Stimulated activated CD4-positive, alpha-beta T cell treated with anti-CD3 and anti-CD28 coated beads, TNF-alpha, amount 100 ng/mL, for 1 hour (primary cell): ENCODE measurements at places on chromosomes 12 and 14.

GRCh38 chr12:12723681-12724420 lies 6.7 kb downstream of the CDKN1B start:
- DNase-seq = peak; percentile 35

- no peak for DNase-seq
Measured at GRCh38 chr12:115998119-115998633, 279.3 kb downstream of the MED13L start.

- no peak for DNase-seq
Measured at GRCh38 chr14:79475887-79476532, 735.3 kb downstream of the DIO2 start.

- no peak for DNase-seq
Measured at GRCh38 chr14:101460521-101460920, 100.8 kb upstream of the DIO3 start.

GRCh38 chr14:23639891-23640523 lies 3.8 kb downstream of the DHRS2 start:
- DNase-seq = no peak

GRCh38 chr12:29241821-29242591 lies 92.9 kb downstream of the FAR2 start:
- no peak for DNase-seq

GRCh38 chr14:94466706-94467370 lies 9.2 kb downstream of the SERPINA9 start:
- DNase-seq = no peak

- DNase-seq = no peak
Measured at GRCh38 chr12:53999559-54000115, 324 bp upstream of the HOXC9 start.

DNA sequence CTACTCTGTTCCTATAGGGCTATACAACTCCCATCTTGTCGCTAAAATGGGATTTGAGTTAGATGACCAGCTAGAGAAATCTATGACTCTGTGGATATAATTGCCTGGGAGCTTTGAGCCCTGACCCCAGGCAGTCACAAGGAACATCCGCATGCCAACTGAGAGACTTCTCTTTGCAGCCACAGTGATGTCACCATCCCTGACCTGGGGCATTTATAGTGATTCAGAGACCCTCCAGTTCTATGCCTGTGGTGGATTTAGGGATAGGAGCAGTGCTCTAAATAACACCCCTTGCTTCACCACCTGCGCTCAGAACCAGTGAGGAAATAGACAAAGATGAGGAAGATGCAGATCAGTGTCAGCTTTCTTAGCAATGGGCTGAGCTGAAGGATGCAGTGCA lies 86.2 kb downstream of the RIN3 start:
- no peak for DNase-seq

DNA sequence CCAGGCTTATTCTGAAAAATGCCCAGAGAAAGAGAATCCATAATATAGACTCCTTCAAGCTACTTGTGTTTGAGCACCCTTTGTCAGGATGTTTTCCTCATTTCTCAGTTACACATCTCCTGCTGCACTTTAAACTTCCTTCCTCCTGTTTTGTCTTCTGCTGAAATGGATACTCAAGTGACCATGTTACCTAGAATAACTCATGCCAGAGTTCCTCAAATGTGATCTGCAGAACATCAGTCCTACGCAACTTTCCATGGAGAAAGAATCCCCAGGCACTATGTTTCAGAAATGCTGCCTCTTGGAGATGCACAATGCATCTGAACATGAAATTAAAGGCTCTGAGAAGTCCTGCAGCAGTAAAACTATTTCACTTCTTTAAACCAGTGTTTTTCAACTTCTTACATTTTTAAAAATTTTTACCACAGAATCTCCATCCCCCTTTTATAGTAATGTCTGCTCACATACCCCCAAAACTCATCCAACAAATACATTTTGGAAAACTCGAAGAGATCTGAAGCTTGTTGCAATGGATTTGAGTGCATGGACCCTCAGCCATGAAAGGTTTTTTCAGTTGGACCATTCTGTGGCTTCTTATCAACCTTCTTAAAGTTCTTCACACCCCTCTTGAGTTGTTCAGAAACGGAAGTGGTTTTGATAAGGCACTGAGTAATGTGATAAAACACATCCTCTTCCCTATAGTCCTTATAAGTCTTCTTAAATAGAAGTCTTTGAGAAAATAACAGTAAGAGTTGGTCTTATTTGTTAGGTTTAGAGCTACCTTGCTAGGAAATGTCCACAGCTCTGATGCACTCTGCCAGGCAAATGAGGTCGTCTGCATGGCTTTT lies 84.5 kb upstream of the KCNA1 start:
- no peak for DNase-seq

DNA sequence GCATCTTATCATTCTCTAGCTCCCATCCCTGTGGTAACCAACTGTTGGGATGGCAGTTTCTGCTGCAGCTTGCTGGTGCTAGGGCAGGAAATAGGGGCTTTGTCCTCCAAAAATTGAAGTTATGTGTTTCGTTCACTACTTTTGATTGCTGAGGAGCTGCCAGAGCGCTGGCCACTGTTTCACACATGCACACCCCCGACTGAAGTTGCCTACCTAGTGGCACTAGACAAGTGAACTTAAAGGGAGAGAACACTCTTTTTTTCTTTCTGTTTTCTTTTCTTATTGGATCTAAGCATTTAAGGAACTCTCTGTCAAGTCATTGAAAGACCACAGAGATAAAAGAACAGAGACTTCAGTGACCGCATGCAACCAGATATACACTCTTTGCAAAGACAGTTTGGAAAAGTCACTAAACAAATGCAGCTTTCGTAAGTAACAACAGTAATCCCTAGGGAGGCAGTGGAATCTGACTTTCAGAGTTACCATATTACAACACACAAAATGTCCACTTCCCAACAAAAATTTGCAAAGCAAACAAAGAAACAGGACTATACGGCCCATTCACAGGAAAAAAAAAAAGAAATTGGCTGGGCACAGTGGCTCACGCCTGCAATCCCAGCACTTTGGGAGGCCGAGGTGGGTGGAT lies 12.0 kb downstream of the TFCP2 start:
- DNase-seq = no peak

DNA sequence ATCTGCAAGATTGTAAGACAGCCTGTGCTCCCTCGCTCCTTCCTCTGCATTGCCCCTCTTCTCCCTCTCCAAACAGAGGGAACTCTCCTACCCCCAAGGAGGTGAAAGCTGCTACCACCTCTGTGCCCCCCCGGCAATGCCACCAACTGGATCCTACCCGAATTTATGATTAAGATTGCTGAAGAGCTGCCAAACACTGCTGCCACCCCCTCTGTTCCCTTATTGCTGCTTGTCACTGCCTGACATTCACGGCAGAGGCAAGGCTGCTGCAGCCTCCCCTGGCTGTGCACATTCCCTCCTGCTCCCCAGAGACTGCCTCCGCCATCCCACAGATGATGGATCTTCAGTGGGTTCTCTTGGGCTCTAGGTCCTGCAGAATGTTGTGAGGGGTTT lies 37.4 kb downstream of the DAD1 start:
- no peak for DNase-seq

- no peak for DNase-seq
Measured at GRCh38 chr14:37114002-37114401, 58.4 kb downstream of the SLC25A21 start.

GRCh38 chr12:56205445-56205844 lies 16.2 kb upstream of the SMARCC2 start:
- DNase-seq = no peak

GRCh38 chr12:68100241-68100640 lies 59.3 kb downstream of the IFNG start:
- no peak for DNase-seq

- peak; percentile 46 for DNase-seq
Measured at GRCh38 chr14:74712499-74713394, at the start of the genes AREL1 and FCF1. Gene AREL1 (minus strand): TSS chr14:74713080. CDS start chr14:74685615, 27,465 bp downstream. Gene FCF1 (plus strand): TSS chr14:74713144. CDS start chr14:74713198, 54 bp downstream.

DNA sequence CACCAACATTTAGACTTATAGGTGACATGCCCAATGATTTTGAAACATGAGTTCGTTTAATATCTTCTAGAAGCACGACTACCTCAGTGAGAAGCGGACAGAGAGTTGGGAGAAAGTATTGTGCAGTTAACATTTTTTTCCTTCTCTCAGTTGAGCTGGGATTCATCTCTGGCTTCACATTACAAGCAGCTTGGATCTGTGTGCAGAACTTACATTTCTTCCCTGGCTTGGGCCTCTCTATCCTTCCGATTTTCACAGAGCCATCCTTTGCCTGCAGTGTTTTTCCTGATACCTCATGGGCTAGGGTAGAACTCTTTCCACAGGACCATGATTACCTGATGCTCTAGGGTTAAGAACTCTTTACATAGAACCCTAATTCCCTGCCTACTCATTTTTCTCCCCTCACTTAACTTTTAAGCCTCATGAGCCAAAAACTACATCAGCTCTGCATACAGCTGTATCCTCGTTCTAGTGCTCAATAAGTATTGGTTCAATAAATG lies 86.5 kb downstream of the FLRT2 start:
- no peak for DNase-seq

DNA sequence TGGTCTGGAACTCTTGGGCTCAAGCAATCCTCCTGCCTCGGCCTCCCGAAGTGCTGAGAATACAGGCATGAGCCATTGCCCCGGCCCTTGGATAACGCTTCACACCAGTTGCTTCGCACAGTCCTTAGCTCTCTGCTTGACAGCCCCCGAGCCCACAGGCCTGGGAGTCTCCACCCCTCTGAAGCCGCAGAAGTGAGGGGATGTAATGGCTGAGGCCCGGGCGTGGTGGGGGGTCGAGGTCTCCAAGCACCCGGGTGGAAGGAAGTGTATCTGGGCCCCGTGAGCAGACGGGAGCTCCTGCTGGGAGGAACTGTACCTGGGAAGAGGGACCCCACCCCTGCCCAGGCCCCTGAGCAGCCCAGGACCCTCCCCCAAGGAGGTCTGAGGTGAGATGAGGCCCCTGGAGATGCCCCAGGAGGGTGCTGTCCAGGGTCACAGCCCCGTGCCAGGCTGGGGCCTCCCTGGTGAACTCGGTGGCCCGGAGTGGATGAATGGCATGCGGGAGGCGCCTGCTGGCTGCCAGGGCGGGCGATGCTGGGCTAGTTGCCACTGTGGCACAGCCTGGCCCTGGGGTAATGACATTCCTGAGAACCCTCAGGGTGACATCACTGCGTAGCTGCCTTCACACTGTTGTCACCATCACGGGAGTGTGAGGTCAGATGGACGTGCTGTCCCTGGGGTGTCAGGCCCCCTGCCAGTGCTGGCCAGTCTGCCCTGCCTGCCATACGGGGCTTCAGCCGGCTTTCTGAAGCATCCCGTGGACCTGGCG lies 48.9 kb downstream of the KIF26A start:
- no peak for DNase-seq

DNA sequence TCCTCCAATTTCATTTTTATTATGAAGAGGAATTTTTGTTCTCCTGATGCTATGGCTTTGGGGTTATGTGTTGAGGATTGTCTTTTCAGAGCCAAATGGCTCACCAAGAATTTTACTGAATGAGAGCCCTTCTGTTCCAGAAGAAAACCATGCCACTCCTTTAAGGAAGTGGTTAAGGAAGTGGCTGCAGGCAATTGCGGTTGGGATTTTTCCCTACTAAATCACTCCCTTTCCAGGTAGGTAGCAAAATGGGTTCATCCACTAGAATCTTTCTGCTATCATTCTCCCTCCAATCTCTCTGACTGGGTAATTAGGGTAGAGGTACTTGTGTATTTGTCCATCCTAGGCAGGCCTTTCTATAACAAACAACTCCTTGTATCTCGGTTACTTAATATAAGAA lies 163.1 kb downstream of the TTC8 start:
- DNase-seq = no peak

GRCh38 chr14:52875707-52876106 lies 75.1 kb downstream of the FERMT2 start:
- DNase-seq = no peak

DNA sequence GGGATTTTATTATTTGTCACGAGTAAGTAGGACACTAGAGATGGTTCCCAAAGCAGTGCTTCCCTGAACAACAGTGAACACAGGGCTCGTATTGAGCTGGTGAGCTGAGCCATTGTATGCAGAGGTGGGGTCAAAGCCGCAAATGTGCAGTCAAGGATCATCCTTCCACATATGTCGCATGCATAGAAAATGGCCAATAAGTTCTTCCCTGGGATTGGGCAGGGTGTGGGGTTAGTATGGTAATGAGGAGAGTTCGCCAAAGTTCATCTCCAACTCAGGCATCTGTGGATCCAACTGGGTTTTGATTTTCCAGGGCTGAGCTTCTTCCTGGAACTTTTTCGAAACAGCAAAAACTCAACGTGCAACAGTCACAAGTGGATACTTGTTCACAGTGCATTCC lies 86.6 kb downstream of the CMKLR1 start:
- no peak for DNase-seq

GRCh38 chr12:108187831-108188230 lies 58.7 kb downstream of the WSCD2 start:
- DNase-seq = no peak

- DNase-seq = no peak
Measured at GRCh38 chr14:23608454-23608853, 27.7 kb upstream of the DHRS2 start.

GRCh38 chr12:80941916-80942315 lies 4.2 kb upstream of the LIN7A start:
- DNase-seq = no peak

DNA sequence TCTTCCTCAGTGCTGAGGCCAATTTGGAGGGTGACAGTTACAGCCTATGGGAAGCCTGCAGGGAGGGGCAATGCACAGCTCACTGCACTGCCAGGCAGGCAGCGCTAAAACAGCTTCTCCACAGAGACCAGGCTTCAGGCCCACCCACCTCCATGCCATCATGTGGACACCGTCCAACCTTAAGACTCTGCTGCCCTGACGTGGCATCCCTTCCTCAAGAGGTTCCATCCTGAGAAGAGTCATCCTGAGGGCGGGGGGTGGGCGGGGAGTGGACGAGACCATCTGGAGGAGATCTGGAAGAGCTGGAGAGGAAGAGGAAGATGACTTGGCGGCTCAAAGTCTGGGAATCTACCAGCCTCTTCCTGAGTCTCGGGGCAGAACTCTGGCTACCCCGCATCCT lies 8.4 kb upstream of the ACVRL1 start:
- DNase-seq = no peak

GRCh38 chr12:53496752-53497032 lies 2.6 kb downstream of the MAP3K12 start:
- DNase-seq = no peak

GRCh38 chr14:54549862-54550261 lies 17.1 kb upstream of the SAMD4A start:
- DNase-seq = no peak

DNA sequence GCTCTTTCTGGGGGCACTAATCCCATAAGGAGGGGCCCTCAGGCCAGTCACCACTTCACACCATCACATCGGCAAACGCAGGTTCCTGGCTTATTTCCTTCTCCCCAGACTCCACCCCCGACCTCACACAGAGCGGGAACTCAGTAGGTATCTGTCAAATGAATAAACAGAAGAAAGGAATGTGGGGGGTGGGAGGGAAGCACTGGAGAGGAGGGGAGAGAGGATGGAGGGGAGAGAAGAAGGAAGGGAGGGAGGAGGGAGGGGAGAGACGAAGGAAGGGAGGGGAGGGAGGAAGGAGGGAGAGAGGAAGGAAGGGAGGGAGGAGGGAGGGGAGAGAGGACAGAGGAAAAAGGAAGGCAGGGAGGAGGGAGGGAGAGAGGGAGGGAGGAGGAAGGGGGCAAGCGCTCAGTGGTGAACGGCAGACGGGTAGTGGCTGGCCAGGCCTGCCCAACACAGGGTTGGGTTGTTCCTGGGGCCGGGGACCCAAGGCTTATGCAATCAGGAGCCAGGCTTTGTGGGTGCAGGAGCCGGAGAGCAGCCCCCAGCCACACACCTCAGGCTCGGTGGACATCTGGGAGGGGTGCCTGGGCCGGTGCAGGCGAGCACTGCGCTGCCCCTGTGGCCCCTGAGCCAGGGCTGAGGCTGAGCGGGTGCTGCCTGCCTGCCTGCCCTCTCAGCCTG lies 52.6 kb upstream of the FBRSL1 start:
- DNase-seq = no peak
